Stimulated activated naive CD8-positive, alpha-beta T cell treated with anti-CD3 and anti-CD28 coated beads, Interleukin-15, amount 100 ng/mL, for 72 hours (primary cell): ENCODE measurements at places on chromosomes 12 and 14.

- no peak for DNase-seq
Measured at GRCh38 chr14:103194256-103195045, 71.2 kb downstream of the TNFAIP2 start.

- DNase-seq, result no peak
Measured at GRCh38 chr12:2268471-2269286, 215.9 kb downstream of the CACNA1C start.

DNA sequence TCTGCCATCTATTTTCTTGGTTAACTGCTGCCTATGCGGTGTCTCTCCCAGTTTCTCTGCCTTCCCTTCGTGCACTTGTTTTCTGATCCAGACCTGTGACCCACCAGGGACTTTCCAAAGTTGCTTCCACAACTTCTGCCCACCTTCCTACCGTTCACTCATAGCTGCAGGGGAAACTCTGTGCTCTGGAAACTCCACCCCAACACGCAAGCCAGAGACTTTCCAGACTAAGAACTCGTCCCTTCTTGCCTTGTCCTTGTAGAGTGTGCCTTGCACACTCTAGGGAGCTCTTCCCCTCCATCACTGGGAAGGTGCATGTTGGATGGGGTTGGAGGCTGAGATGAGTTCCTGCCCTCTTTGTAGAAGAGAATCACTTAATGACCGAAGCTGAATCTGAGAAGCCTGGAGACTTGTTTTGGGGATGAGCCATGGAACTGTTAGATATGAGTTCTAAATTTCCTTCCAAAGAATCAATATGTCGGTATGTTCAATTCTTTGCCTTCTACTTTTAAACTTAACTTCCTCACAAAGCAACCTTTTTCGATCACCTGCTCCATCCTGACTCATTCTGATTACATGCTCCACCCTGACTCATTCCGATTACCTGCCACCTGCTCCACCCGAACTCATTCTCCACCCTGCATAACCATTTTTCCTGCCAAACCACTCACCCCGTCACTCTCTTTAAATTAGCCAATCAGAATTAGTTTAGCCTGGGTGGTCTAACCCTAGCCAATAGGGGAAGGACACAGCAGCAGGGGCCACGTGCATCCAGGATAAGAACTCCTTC lies 82.1 kb upstream of the CAPRIN2 start:
- DNase-seq, result no peak

DNA sequence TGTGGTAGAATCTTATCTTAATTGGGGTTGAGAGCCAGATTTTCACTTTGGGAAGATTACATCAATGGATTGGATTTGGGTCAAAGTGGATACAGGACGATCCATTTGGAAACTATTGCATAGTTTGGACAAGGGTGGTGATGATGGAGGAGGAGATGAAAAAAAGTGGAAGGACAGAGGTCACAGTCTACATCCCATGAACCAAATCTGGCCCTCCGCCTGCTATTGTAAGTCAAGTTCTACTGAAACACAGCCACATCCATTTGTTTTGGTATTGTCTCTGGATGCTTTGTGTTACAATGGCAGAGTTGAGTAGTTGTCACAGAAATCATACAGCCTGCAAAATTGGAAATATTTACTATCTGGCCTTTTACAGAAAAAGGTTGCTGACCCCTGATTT lies 296.8 kb upstream of the NOS1 start:
- no peak for DNase-seq

- peak; percentile 23 for DNase-seq
Measured at GRCh38 chr14:97634751-97635150, 837.6 kb downstream of the VRK1 start.
